ENCODE measurements at places on chromosomes 11 and 22. TPM values are rescaled to one million over a fixed set of nuclear protein-coding genes. Genes with fewer than 3 reads are reported as not detected.

The POTEH gene
- not detected for polyA plus RNA-seq

The RIBC2 gene
- not detected for polyA plus RNA-seq

The GRAP2 gene
- polyA plus RNA-seq: 88.7 TPM

GRCh38 chr11:86519064-86519911 lies 144.6 kb downstream of the CCDC81 start:
- H3K27me3 ChIP-seq: no peaks in the 10 kb centered on the region
- no peaks in the 10 kb centered on the region for H3K36me3 ChIP-seq
- no peak overlapping the region for H3K4me3 ChIP-seq

- H3K4me1 ChIP-seq: peaks cover 20% of the 10 kb centered on the region
- no peaks in the 10 kb centered on the region for H3K36me3 ChIP-seq
- H3K27me3 ChIP-seq: no peaks in the 10 kb centered on the region
- no peak overlapping the region for H3K27ac ChIP-seq
- H3K4me3 ChIP-seq: no peak overlapping the region
Measured at GRCh38 chr22:35378621-35379020, 2.3 kb upstream of the HMOX1 start.

DNA sequence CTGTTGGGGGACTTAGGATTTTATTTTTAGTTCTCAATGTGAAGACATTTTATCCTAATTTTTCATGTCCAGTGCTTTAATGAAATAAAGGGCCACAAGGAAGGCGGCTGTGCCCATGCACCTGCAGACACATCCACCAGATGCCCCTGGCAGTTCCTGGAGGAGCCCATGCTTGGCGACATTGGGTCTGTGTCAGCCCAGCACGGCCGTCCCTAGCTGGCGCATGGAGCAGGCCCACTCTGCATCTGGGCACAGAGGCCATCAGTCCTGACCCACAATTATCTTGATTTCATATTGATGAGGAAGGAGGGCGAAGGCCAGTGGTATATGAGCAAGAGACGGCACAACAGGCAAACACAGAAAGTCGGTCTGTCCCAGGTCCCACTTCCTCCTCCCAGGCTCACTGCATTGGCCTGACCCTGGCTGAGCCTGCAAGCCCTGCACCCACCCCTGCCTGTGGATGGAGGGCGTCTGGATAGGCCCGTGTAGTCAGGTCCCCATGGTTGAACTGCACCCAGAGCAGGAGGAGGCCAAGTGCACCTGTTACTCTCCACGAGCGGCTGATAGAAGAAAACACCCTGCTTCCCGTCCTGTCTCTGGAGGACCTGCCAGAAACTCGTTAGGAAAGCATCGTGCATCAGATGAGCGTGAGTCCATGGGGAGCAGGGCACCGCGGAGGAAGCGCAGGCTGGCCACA lies 296.9 kb downstream of the BRD1 start:
- DNase-seq: no peak
- H3K36me3 ChIP-seq: peaks cover 13% of the 10 kb centered on the region
- no peaks in the 10 kb centered on the region for H3K27me3 ChIP-seq
- H3K4me3 ChIP-seq: no peak overlapping the region
- no peaks in the 10 kb centered on the region for H3K4me1 ChIP-seq
- H3K27ac ChIP-seq: no peak overlapping the region

- H3K36me3 ChIP-seq: no peaks in the 10 kb centered on the region
- no peaks in the 10 kb centered on the region for H3K27me3 ChIP-seq
- H3K4me1 ChIP-seq: peaks cover 8% of the 10 kb centered on the region
- H3K4me3 ChIP-seq: no peak overlapping the region
- no peak overlapping the region for H3K27ac ChIP-seq
Measured at GRCh38 chr11:58784995-58785394, 53.3 kb upstream of the GLYAT start.

- peaks cover 41% of the 10 kb centered on the region for H3K36me3 ChIP-seq
- H3K27ac ChIP-seq: peak within 1 kb of the TSS; percentile 89
- peak within 1 kb of the TSS; percentile 62 for H3K4me3 ChIP-seq
- H3K4me1 ChIP-seq: peaks cover 33% of the 10 kb centered on the region
- no peaks in the 10 kb centered on the region for H3K27me3 ChIP-seq
- DNase-seq: peak; percentile 94
Measured at GRCh38 chr11:67583247-67584204, at the start of gene GSTP1. Gene GSTP1 (plus strand): TSS chr11:67583812. CDS start chr11:67583844, 32 bp downstream.

DNA sequence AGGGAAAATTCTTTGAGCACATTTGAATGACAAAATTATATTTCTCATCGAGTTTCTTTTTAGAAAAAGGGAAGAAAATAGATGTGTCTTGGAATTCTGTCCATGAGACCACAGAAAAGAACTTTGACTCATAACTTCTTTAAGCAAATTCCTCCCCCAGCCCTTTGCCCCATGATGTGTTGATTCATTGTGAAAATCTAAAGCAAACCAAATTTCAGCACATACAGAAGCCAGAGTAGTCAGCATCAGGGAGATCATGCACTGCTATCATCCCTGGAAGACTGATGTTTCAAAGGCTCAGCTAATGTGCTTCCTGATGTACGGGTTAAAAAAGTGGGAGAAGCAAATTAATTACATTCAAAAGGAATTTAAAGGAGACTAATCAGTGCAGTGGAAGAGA lies 159.7 kb downstream of the FAT3 start:
- H3K4me1 ChIP-seq: no peaks in the 10 kb centered on the region
- no peaks in the 10 kb centered on the region for H3K36me3 ChIP-seq
- no peak for DNase-seq
- H3K4me3 ChIP-seq: no peak overlapping the region
- no peaks in the 10 kb centered on the region for H3K27me3 ChIP-seq

DNA sequence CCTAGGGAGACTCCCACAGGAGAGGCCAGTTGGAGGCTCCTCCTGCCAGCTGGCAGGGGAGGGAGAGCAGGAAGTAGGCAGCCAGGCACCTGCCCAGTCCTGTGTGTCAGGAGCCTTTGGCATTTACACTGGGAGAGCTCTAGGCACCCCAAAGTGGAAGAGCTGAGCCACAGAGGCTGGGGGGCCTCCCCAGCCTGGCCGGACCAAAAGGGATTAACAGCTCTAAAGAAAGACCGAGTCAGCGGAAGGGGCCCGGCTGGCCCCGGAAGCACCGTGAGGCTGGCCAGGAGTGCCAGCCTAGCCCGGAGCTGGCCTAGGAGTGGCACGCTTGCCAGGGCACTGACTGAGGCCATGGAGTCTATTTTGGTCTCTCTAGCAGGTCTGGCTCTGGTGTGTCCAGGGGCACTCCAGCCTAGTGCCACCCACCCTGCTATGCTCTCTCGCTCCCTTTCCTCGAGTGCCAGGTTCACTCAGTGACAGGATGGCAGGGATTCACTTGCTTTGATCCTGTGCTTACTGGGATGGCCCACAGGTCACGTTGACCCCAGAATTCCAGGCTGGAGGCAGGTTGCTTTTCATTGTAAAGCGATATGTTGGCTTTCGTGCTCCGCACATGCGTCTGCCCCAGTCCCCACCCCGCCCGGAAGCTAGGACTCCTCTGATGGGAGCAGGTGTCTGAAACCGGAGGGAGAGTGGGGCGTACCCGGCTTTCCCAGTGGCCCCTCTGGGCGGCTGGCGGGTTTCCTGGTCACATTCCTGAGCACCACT lies 3.3 kb upstream of the KMT5B start:
- H3K27ac ChIP-seq: no peak overlapping the region
- peaks cover 36% of the 10 kb centered on the region for H3K4me1 ChIP-seq

GRCh38 chr11:65973439-65974110 lies 12.0 kb downstream of the SART1 start:
- H3K4me1 ChIP-seq: peaks cover 16% of the 10 kb centered on the region
- H3K27me3 ChIP-seq: no peaks in the 10 kb centered on the region
- H3K4me3 ChIP-seq: no peak overlapping the region
- DNase-seq: no peak
- no peak overlapping the region for H3K27ac ChIP-seq
- peaks cover 66% of the 10 kb centered on the region for H3K36me3 ChIP-seq

DNA sequence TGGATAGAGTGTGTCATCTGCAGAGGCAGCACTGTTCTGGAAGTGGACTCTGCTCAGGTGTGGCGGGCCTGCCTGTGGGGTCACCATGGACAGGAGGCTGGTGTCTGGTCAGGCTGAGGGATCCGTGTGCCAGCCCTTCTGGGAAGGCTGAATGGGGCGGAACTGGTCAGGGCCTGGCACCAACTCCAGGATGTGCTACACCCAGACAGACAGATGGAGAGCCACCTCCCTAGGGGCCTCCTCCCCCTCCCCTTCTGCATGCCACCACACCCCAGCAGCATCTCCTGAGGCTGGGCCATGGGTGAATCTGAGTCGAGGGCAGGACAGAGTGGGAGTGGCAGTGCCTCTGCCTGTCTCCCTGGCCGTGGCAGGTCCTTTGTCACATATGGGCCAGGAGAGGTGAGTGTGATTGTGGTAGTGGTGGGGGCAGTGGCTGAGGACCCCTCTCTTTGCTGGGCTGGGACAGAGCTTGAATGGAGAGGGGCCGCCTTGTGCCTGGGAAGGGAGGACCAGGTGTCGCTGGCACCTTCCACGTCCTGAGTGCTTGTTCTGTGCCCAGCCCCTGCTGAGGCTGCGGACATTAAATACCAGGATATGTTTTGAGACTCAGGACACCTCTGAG lies 29.1 kb downstream of the ST3GAL4 start:
- H3K27me3 ChIP-seq: no peaks in the 10 kb centered on the region
- H3K4me1 ChIP-seq: no peaks in the 10 kb centered on the region
- no peaks in the 10 kb centered on the region for H3K36me3 ChIP-seq

DNA sequence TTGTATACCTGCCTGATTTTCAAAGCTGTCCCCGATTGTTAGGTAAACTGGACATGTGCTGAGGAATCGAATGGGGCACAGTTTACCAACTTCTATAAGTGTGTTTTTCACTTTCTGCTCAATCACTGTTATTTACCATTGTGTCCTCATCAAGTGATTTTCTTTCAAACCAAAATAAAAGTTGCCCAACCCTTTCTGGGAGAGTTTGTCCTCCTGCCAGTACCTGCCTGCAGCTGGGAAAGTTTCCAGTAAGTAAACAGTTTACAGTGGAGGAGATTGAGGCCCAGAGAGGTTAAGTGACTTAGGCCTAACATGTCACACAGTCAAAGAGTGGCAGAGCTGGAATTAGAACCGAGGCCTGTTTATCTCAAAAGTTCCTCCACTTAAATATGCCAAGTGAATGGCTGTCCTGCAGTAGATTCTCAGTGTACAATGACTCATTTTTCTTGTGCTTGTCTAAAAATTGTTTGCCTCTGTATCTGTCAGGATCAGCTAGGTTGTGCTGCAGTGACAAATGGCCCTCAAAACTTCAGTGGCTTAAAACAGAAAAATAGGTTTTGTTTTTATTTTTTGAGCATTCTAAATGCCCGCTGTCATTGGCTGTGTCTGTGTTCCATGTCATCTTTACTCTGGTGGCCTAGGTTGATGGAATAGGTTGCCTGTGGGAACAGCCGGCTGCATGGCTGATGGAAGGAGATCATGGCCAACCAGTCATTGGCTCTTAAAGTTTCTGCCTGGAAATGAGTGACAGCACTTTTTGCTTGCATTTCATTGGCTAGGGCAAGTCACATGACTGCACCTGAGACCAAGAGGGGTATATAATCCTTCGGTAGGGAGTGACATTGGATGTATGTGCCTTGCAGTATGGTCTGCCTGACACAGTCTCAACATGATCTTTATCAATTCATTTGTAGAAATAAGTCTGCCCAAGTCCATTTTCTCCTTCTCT lies 61.8 kb upstream of the CRYBB3 start:
- H3K27ac ChIP-seq: no peak overlapping the region
- no peaks in the 10 kb centered on the region for H3K36me3 ChIP-seq
- H3K4me3 ChIP-seq: no peak overlapping the region

DNA sequence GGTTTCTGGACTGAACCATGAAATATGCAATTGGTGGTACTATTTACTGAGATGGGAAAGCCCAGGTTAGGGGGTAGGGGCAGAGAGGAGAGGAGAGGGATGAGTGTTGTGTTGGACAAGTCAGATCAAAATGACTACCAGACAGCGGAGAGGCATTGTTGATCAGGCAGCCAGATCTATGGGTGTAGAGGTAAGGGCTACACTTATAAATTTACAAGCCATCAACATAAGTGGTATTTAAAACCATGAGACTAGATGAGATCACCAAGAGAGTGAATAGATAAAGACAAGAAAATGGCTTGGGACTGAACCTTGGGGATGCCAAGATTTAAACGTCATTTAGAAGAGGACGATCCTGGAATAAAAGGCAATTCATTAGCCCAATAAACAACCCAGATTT lies 123.4 kb downstream of the NXPE2 start:
- H3K36me3 ChIP-seq: no peaks in the 10 kb centered on the region
- no peak overlapping the region for H3K27ac ChIP-seq
- no peak for DNase-seq
- H3K27me3 ChIP-seq: no peaks in the 10 kb centered on the region
- H3K4me1 ChIP-seq: no peaks in the 10 kb centered on the region

Measured in K562 (cell line).